ENCODE measurements at places on chromosomes 6 and 20. TPM values are rescaled to one million over a fixed set of nuclear protein-coding genes. Genes with fewer than 3 reads are reported as not detected.
A peak's percentile ranks its signal among the peaks of the same experiment; 100 is the strongest.

GRCh38 chr20:45463709-45464108 is 5.8 kb upstream of the WFDC2 start:
- H3K27ac ChIP-seq: no peak overlapping the region
- no peaks in the 10 kb centered on the region for H3K27me3 ChIP-seq
- no peak overlapping the region for H3K4me3 ChIP-seq
- DNase-seq: no peak
- no peaks in the 10 kb centered on the region for H3K36me3 ChIP-seq

DNA sequence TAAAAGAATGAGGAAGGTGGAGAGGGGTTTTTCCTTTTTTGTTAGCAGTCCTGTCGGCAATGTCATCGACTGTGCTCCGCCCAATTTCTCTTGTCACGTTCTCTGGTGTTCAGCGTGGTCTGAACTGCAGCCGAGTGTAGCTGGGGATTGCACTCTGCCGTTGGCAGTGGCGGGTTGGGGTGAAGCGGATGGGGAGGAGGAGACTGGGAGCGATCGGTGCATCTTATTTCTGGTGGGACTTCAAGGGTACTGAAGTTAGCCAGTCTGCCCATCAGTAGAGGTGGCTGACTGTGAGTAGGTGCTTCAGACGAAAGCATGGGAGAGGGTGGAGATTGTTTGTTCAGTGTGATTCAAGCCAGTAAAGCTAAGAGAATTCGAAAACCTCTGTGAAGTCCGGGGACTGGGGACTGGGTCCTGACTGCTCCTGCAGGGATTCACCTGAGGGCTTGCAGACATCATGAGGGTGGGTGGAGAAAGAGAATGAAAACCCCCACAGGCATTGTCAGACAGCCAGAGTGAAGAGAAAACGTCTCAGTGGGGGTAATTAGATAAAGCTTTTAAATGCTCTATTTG is 5.1 kb downstream of the RREB1 start:
- H3K4me1 ChIP-seq: peaks cover 34% of the 10 kb centered on the region
- no peak overlapping the region for H3K4me3 ChIP-seq

DNA sequence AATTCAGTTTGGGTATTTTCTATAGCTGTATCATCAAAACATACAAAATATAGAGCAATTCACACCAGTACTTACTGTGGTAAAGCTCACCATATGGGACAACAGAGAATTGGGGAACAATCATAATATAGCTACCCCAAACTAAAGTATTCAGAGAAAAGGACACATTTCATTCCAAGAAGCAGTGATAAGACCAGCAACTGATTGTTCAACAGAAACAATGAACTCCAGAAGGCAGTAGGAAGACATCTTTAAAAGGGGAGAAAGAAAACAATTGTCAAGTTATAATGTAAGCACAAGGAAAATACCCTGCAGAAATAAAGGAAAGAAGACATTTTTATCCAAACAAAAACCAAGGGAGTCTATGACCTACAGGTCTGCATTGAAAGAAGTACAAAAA is 210.9 kb downstream of the ZFAND3 start:
- H3K4me3 ChIP-seq: no peak overlapping the region
- H3K36me3 ChIP-seq: no peaks in the 10 kb centered on the region
- no peaks in the 10 kb centered on the region for H3K4me1 ChIP-seq
- no peaks in the 10 kb centered on the region for H3K27me3 ChIP-seq
- DNase-seq: no peak

GRCh38 chr6:104575536-104575935 is 284.2 kb downstream of the HACE1 start:
- H3K4me3 ChIP-seq: no peak overlapping the region
- no peaks in the 10 kb centered on the region for H3K36me3 ChIP-seq
- no peaks in the 10 kb centered on the region for H3K27me3 ChIP-seq
- no peak overlapping the region for H3K27ac ChIP-seq

GRCh38 chr20:50475681-50476292 is 34.4 kb upstream of the PTPN1 start:
- no peaks in the 10 kb centered on the region for H3K27me3 ChIP-seq
- H3K27ac ChIP-seq: no peak overlapping the region
- peak; percentile 51 for DNase-seq
- no peaks in the 10 kb centered on the region for H3K4me1 ChIP-seq

DNA sequence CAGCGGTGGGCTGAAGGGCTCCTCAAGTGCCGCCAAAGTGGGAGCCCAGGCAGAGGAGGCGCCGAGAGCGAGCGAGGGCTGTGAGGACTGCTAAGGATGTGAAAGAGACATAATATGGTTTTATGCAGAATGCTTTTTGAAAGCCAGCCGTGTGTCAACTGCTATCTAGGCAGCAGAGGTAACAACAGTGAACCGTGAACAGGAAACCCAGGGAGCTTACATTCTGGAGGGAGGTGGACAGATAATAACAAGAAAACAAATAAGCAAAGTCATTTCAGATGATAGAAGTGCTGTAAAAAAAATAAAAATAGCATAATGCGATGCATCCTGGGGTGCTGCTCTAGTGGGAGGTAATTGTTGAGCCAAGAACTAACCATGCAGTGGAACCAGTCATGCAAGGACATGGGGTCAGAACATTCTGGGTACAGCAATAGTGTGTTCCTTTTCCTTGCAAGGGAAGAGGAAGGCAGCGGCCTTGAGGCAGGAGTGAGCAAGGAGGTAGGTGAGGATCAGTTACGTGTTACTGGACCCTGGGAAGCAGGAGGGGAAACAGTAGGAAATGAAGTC is 134.4 kb upstream of the TMEM170B start:
- H3K27ac ChIP-seq: no peak overlapping the region
- H3K36me3 ChIP-seq: no peaks in the 10 kb centered on the region
- H3K27me3 ChIP-seq: no peaks in the 10 kb centered on the region
- H3K4me1 ChIP-seq: no peaks in the 10 kb centered on the region

DNA sequence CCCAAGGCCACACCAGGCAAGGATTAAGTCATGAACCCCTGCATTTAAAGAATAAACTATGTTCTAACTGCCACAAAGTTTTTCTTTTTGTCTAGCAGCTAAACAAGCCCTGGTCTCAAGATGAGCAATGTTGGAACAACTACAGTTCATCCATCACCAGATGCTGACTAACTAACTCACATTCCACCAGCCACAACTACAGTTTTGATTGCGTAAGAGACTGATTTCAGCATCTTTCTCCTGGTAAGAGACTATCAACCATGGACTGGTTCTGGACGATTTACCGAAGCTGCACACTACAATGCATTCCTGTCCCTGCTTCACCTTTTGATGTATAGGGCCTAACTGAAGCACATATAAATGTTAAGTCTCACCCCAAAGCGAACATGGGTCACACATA is 43.0 kb downstream of the F13A1 start:
- no peaks in the 10 kb centered on the region for H3K36me3 ChIP-seq
- no peak overlapping the region for H3K27ac ChIP-seq
- H3K4me1 ChIP-seq: no peaks in the 10 kb centered on the region
- no peak overlapping the region for H3K4me3 ChIP-seq

GRCh38 chr6:40806256-40806864 is 219.2 kb upstream of the LRFN2 start:
- H3K36me3 ChIP-seq: no peaks in the 10 kb centered on the region
- no peaks in the 10 kb centered on the region for H3K27me3 ChIP-seq
- H3K4me1 ChIP-seq: peaks cover 5% of the 10 kb centered on the region
- H3K27ac ChIP-seq: no peak overlapping the region
- H3K4me3 ChIP-seq: no peak overlapping the region

Gene TLDC2
- total RNA-seq: 0.28 TPM

All from spinal cord (tissue), 10 donors.